ENCODE measurements at places on chromosomes 1 and 21. TPM values are rescaled to one million over a fixed set of nuclear protein-coding genes. Genes with fewer than 3 reads are reported as not detected.
A peak's percentile ranks its signal among the peaks of the same experiment; 100 is the strongest.

KRTAP12-2 gene
- not detected for total RNA-seq

OPRD1 gene
- total RNA-seq, result 0.10 TPM

- DNase-seq, result no peak
Observed at GRCh38 chr1:214637722-214638458, 34.9 kb downstream of the CENPF start.

CD5L gene
- total RNA-seq, result not detected

NBPF20 gene
- total RNA-seq, result 2.7 TPM

GRCh38 chr1:59123081-59123681 is 173.7 kb upstream of the FGGY start:
- DNase-seq, result no peak

LAMB3 gene
- 5.5 TPM for total RNA-seq

SFN gene
- total RNA-seq, result not detected

AKT3 gene
- 85.0 TPM for total RNA-seq

PDE9A gene
- 0.60 TPM for total RNA-seq

- no peak for DNase-seq
Observed at GRCh38 chr1:63906047-63906704, 132.4 kb downstream of the ROR1 start.

- DNase-seq, result no peak
Observed at GRCh38 chr1:29436181-29436785, 200.0 kb downstream of the PTPRU start.

PTCH2 gene
- total RNA-seq, result 1.3 TPM

RCSD1 gene
- total RNA-seq, result 1.4 TPM

DNA sequence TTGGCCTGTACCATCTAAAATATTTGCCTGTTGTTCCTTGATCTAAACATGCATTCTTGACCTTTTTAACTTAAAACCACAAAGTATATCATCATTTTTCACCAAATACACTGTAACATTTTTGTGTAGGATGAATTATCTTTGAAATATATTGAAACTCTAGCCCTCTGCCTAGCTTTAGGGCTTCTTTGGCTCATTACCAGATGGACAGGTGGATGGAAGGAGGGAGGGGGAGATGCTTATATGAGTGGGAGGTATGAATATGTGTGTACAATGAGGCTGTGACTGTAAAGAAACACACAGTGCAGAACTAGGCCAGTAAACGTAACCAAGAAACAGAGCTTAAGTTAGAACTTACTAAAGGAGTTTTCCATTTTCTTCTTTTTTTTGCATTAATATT is 118.5 kb downstream of the ESRRG start:
- DNase-seq, result no peak

ABCA4 gene
- 0.26 TPM for total RNA-seq

DNA sequence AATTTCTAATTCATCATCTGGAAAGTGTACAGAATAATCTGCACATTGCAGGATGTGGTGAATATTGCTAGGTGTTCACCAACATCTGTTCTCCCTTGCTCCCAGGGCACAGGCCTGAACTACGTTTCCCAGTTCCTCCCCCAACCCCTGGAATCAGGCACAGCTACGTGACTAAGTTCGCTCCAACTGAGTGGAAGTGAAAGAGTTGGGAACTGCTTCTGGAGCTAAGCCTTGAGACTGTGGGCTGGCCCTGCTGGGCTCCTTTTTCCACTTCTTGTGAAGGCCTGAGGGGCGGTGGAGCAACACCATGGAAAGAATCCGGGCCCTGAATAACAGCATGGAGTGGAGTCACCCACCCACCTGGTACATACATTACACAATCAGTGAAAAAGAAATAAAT is 534.6 kb downstream of the SMYD3 start:
- no peak for DNase-seq

C4BPA gene
- total RNA-seq, result not detected

GRCh38 chr1:228142155-228142691 is 2.1 kb downstream of the GUK1 start:
- DNase-seq, result peak; percentile 88

DNA sequence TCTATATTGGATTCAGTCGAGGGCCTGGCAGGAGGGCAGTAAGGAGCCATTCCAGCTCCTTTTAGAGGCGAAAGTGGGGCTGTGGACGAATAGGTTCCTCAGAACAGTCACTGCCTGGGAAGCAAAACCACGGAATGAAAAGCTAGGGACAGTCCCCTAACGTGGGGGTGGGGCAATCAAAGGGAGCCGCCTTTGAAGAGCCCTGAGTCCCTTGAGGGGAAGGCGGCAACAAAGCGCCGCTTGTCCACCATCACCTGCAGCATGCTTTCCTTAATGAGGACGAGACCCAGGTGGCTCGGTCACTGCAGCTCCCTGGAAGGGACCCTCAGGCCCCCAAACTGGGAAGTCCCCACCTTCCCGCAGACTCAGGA is 184.7 kb downstream of the ETS2 start:
- DNase-seq, result no peak

DNA sequence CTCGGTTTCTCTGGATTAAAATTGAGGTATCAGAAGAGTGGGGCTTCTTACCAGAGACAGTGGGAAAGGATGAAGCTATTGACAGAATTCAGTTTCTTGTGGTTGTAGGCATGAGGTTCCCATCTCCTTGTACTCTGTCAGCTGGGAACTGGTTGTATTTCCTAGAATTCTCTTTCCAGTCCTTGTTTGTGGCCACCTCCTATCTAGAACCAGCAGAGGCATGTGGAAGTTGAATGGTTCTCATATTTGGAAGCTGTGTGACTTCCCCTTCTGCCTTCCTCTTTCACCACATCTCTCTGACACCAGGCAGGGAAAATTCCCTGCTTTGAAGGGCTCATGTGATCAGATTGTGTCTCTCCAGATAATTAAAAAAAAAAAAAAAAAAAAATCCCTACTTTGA is 457.7 kb upstream of the ADAMTS5 start:
- DNase-seq, result no peak

DNA sequence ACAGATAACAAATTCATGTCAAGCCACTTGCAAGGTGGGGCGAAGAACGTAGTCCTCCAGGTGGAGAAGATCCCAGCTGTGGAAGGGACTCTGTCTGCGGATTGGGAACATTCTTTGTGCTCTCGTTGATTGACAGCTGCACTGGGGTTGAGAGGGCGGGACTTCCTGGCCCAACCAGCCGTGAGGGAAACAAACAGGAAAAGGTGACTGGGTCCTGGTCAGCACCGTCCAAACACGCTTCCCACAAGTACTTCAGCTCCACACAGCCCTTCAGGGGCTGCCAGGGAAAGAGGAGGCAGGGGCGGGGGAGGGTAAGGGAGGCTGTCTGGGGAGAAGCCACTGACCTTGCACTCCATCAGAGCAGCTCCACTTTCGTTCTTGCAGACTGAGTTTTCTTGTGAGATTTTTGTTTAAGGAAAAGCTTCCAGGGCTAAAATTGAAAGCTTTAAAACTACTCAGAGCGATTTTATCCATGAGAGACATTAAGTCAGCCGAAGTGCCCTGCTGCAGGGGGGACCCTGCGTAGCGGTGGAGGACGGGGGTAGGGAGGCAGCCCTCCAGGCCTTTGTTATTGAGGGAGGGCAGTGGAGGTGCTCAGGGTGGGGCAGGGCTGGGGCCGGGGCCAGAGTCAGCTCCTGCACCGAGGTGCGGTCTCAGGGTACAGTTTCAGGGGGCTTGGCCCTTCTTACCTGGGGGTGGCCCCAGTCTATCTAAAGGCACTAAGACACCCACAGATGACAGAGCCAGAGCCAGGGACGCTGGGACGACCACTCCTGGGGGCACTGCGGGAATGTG is 21.6 kb upstream of the STUM start:
- DNase-seq, result no peak

- DNase-seq, result no peak
Observed at GRCh38 chr1:113438505-113439276, 48.4 kb downstream of the MAGI3 start.

L1TD1 gene
- total RNA-seq, result 0.12 TPM

PTPN7 gene
- not detected for total RNA-seq

TESK2 gene
- total RNA-seq, result 1.3 TPM

DNA sequence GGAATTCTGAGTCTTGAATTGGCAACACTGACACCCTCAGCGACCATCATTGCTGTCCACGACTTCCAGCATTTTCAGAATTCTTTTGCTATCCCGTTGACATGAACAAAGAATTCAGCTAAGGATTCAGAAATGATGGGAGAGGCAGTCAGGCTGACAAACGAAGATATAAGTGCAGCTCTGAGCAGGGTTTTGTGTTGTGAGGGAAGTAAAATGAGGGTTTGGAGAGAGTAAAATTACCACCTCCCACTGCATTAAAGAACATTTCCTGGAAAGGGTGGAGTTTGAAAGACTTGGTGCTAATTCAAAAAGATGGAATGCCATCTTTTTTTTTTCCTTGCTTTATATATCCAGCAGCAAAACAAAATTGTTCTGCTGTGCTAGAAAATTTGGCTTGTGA is 4.9 kb upstream of the ELK4 start:
- no peak for DNase-seq

DNA sequence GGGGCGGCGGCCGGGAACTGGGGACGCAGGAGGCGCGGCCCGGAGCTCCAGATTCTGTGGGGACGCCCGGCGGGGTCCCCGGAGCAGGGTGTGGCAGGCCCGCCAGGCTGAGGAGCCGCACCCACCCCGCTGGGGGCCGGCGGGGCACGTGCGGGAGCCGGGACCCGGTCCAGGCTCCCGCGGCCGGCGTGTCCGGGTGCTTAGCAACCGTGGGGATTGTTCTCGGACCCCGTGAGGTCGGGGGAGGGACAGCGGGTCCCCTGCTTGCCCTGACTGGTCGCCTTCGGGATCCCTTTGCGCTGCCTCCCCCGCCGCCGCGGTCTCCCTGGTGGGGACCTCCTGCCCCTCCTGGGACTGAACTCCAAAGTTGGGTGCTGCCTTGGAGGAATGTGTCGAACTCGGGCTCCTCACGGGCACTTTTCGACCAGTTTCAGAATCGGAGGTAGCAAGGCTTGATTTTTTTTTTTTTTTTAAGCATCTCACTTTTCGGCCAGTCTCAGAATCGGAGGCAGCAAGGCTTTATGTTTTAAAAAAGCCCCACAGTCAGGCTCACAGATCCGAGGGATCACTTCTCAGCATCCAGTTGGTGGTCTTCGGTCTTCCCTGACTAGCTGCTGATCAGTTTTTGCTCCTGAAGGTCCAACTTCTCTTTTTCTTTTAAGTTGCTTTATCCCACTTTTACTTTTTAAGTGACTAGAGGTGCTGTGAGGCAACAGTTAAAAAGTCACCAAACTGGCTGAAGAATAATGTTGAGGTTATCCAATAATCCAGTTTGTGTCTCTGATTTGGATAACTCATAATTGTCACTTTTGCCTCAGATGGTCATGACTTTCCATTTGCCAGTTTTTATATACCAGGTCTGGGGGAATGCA is 648 bp downstream of the FAM76A start:
- DNase-seq, result peak; percentile 90

ZSWIM5 gene
- total RNA-seq, result 0.51 TPM

DNA sequence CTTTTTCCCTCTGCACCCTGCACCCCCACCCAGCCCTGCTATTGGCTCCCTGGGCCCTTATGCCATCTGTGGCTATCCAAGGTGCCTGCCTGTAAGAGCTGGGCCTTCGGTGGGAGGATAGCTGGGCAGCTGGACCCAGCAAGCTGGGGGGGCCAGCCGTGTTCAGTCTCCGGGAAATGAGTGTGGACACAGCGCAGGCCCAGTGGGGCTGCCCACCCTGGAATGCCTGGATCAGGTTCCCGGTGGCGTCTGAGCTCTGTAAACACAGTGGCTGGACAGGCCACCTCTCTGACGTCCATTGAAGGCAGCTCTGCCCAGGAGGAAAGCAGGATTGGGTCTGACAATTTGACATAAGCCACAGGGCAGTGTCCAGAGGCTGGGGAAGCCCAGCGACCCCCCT is 127.8 kb downstream of the FOXD2 start:
- no peak for DNase-seq

DNA sequence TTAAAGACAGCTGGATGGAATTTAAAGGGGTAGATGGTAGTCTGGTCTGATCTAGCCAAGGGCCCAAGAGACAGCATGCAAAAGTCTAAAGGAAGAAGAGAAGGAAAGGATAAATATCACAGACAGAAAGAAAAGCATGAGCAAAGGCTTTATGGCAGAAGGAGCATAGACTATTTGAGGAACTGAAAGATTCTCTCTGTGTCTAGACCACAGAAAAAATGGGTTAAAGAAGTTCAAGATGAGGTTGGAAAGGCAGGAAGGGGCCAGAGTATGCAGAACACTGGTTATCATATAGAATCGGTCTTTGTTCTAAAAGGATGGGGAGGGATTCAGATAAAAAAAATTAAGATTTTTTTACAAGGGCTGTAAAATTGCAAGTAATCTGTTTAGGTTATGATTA is 136.8 kb upstream of the SGIP1 start:
- no peak for DNase-seq

DNA sequence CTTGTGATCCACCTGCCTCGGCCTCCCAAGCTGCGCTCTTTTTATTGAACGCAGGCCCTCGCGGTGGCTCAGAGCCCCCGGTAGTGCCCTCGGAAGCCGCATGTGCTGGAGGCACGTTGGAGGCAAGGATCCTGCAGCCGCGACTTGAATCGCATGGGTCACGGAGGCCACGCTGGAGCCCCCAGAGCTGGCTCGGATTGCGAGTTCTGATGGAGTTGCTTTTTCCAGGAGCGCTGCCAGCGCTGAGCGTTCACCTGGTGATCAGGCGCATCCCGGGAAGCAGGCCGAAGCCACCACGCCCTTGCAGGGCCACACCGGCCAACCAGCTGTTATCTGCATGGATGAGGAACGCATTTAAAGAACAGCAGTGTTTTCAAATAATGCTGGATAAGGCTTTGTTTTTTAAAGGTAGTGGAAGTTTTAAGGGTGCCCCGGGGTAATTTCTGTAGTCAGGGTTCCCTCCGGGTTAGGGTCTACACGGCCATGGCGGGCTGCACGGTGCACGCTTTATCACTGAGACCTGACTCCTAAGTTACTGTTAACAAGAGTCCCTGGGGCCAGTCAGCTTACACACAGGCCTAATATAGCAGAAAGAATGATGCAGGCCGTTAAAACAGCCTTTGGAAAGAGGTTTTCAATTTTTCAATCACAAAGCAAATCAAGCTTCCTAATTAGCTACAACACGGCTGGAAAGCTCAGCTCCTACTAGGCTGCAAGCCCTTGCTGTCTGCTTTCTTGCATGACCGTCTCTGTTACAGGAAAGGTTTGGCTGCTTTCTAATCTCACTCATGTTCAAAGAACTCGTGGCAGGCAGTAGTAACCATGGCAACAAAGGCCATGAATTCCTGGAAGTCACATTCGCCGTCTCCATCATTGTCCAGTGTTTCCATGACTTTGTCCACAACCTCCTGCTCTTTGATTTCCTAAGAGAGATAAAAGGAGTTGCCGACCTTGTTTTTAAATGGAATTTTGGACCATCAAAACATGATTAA is 6.0 kb downstream of the S100B start:
- no peak for DNase-seq

Measured in chondrocyte (in vitro differentiated cells).